H1 (cell line): ENCODE measurements at places on chromosomes 12 and 14. TPM values are rescaled to one million over a fixed set of nuclear protein-coding genes. Genes with fewer than 3 reads are reported as not detected.

SMIM41 gene
- total RNA-seq = 0.28 and 0.31 TPM in 2 replicates

OAS3 gene
- total RNA-seq = 0.73 and 1.1 TPM in 2 replicates

CLEC6A gene
- total RNA-seq = not detected in 2 replicates

SMOC1 gene
- total RNA-seq = 1.6 and 2.4 TPM in 2 replicates

TTC9 gene
- total RNA-seq = 27.3 and 29.5 TPM in 2 replicates

CTSG gene
- not detected in 2 replicates for total RNA-seq

MRPL42 gene
- total RNA-seq = 171 and 176 TPM in 2 replicates

MYO1H gene
- not detected in 2 replicates for total RNA-seq

CALM1 gene
- total RNA-seq = 398 and 422 TPM in 2 replicates

PRKD1 gene
- 6.8 TPM in 2 replicates for total RNA-seq

RAD51AP1 gene
- total RNA-seq = 42.4 and 48.3 TPM in 2 replicates

TMEM30B gene
- total RNA-seq = 11.0 and 11.2 TPM in 2 replicates

FBLN5 gene
- 3.5 and 4.2 TPM in 2 replicates for total RNA-seq

NOS1 gene
- total RNA-seq = 1.9 and 2.0 TPM in 2 replicates

SCN8A gene
- 10.7 and 12.0 TPM in 2 replicates for total RNA-seq

MIP gene
- 0.19 TPM in 1 of 2 replicates, not detected in the other for total RNA-seq

CATSPERB gene
- 0.30 TPM in 1 of 2 replicates, not detected in the other for total RNA-seq

CISTR gene
- total RNA-seq = not detected in 2 replicates

TAS2R50 gene
- 0.33 and 0.50 TPM in 2 replicates for total RNA-seq

ITGA7 gene
- 76.4 and 86.1 TPM in 2 replicates for total RNA-seq

RNASE4 gene
- 0.38 and 0.61 TPM in 2 replicates for total RNA-seq

ERBB3 gene
- total RNA-seq = 49.2 and 52.4 TPM in 2 replicates

NPC2 gene
- total RNA-seq = 168 and 178 TPM in 2 replicates

HCAR1 gene
- total RNA-seq = not detected in 2 replicates

PRKAG1 gene
- total RNA-seq = 36.3 and 38.6 TPM in 2 replicates

DPPA3 gene
- total RNA-seq = 1.2 and 1.6 TPM in 2 replicates

TRIM9 gene
- 3.8 and 5.4 TPM in 2 replicates for total RNA-seq

PEX5 gene
- total RNA-seq = 50.4 and 50.5 TPM in 2 replicates

MANSC4 gene
- total RNA-seq = not detected in 2 replicates

BDKRB2 gene
- 0.13 TPM in 2 replicates for total RNA-seq

TEAD4 gene
- 116 TPM in 2 replicates for total RNA-seq

CCDC177 gene
- total RNA-seq = 2.8 and 2.9 TPM in 2 replicates

LBHD2 gene
- not detected in 2 replicates for total RNA-seq

MBIP gene
- total RNA-seq = 24.4 and 27.4 TPM in 2 replicates

LTB4R2 gene
- total RNA-seq = 6.7 and 7.0 TPM in 2 replicates

GLS2 gene
- 14.5 and 16.9 TPM in 2 replicates for total RNA-seq

P2RX7 gene
- 0.42 and 0.56 TPM in 2 replicates for total RNA-seq

KRT2 gene
- not detected in 2 replicates for total RNA-seq

KRT72 gene
- total RNA-seq = not detected in 2 replicates

TPH2 gene
- 0.90 and 1.1 TPM in 2 replicates for total RNA-seq

AKAP6 gene
- total RNA-seq = 0.61 and 0.89 TPM in 2 replicates
